Stimulated activated CD4-positive, alpha-beta T cell treated with anti-CD3 and anti-CD28 coated beads, Interleukin-1b, Interleukin-23, amount 100 ng/mL, for 24 hours (primary cell): ENCODE measurements at places on chromosomes 6 and 20.

DNA sequence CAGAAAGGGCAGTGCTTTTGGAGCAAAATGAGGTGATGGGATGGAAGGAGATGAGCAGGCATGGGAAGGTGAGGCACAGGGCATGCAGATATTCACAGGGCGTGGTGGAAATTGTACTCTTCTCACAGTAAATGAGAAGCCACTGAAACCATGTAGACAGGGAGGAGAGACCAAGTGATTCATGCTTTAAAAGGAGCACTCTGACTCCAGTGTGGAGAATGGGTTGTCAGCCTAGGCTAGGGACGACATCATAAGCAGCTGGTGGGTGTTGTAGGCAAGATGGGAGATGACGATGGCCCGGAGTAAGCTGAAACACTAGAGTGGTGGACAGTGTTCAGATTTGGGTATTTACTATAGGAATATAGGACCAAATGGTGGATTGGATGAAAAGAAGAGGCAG is 18.4 kb downstream of the PDE7B start:
- DNase-seq = no peak

- no peak for DNase-seq
Measured at GRCh38 chr6:40325791-40326190, 261.4 kb downstream of the LRFN2 start.

GRCh38 chr6:157887892-157888291 is 64.8 kb downstream of the SNX9 start:
- DNase-seq = no peak

DNA sequence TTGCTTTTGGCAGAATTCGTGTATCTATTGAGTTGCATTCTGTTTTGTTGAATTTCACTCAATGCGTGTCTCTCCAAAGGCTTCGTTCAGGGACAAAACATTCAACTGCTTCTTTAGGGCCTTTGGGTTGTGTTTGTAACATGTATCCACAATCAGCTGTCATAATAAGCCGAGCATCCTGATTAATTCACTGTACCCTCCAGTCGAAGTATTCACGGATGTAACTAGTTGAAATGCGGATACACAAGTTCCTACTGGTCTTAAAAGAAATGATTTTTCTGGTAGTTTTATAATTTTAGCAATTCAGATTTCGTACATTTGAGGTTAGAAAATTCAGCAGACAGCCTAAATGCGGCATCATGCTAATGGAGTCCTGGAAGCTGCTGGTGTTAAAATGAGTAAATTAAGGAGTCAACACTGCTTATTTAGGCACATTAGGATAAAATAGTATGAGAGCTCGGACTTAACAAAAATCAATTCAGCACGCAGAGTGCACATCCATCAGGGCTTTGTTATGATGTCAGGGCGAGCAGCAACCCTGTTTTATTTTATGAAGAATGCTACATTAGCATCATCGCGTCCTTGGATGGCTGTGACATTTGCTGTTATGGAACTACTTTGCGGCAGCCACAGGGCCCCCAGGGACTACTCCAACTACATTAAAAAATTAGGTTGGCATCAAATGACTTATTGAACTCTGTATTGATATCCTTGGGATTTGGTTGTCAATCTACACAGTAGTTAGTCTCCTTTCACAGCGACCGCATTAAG is 489.3 kb upstream of the FLRT3 start:
- DNase-seq = no peak

DNA sequence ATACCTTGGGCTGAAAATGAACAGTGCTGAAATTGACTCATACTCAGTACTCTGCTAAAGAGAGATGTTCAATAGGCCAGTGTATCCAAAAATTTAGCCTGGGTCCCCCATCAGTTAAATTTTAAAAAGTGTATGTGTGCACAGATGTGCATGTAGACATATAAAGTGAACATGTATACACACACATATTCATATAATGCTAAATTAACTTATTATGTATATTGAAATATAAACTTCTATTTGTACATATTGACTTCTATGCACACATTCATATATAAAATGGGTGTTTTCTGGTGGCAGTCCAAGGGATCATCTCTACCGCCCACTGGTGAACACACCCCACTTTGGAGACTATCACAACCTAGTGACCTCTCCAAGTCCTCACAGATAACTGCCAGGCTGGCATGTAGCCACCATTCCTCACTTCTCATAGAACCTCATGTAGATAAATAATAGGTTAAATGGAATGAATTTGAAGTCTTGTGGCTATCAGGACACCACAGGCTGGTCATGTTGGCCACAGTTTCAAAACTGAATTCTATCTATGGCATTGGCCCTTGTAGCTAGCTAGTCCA is 8.8 kb downstream of the SLC22A16 start:
- DNase-seq = no peak

DNA sequence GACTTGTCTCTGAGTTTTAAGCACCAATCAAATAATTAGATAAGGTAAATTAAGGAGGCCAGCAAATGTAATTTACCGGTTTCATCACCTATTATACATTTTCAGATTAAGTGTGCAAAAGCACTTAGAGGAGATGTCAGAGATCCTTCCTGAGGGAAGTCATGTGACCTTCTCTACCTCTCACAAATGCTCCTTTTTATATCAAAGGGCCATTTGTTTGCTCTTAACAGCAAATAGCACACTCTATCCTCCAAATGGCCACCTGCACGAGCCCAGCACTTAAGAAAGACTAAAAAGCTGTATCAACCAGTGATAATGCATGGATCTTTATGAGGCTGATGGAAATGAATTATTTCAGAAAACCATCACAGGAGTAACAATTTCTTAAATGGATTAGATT is 149.4 kb downstream of the ELOVL4 start:
- no peak for DNase-seq

GRCh38 chr6:118320652-118321051 is 227.4 kb upstream of the PLN start:
- no peak for DNase-seq

DNA sequence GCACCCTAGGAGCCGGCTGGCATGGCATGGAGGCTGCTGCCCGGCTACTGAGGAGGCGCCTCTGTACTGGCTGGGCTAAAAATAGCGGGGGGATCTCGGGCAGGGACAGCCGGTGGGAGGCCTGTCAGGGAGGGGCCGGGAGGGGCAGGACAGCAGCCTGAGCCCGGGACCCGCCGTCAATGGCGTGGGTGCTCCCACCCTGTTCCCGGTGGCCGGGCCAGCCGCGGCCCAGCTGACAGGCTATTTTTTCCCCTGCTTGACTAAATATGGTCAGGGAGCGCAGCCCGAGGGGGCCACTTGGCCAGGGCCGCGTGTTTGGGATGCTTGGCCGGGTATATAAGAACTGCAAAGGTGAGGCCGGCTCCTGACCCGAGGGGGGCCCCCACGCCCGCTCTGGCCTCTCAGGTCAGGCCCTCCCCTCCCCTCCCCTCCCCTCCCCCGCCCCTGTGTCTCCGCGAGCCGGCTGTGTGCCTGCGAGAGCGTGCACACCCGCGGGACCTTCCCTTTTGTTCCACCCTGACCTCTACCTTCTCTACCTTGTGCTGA is 74.4 kb upstream of the GATA5 start:
- no peak for DNase-seq

DNA sequence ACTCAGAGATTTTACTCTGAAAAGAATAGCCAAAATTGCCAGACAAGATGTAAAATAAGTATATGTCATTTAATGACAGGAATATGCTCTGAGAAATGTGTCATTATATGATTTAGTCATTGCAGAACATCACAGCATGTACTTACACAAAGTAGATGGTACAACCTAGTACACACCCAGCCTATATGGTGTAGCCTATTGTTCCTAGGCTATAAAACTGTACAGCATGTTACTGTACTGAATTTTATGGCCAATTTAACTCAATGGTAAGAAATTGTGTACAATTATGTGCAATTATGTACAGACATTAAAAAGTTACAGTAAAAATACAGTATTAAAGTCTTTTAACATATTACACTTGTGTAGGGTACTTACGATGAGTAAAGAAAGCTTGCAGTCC is 311.9 kb upstream of the EPHA7 start:
- DNase-seq = no peak

GRCh38 chr6:3962291-3963280 is 113.4 kb downstream of the FAM50B start:
- DNase-seq = no peak

DNA sequence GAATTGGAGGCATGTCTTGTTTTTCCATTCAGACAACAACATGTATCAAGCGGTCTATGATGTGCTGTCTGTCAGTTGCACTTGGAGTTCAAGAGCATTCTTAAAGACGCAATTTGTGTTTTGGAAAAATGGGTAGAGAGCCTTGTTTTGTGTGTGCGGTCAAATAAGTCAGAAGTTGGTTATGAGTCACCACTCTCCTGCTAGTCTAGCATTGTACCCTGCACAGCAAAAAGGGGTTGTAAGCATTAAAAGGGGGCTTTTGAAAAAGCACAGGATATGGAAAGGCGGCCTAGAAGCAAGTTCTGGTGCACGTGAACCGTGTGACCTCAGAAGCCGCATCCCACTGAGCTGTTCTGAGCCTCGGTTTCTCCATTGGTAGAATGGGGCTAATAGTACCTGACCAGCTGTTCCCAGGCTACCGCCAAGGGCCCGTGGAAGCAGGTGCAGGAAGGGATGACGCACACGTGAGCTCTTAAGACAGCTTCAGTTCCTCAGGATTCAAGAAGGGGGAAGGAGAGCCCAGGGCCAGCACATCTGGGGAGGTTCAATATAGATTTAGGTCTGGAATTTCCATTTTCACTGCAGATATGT is 61.6 kb upstream of the SNX9 start:
- no peak for DNase-seq

DNA sequence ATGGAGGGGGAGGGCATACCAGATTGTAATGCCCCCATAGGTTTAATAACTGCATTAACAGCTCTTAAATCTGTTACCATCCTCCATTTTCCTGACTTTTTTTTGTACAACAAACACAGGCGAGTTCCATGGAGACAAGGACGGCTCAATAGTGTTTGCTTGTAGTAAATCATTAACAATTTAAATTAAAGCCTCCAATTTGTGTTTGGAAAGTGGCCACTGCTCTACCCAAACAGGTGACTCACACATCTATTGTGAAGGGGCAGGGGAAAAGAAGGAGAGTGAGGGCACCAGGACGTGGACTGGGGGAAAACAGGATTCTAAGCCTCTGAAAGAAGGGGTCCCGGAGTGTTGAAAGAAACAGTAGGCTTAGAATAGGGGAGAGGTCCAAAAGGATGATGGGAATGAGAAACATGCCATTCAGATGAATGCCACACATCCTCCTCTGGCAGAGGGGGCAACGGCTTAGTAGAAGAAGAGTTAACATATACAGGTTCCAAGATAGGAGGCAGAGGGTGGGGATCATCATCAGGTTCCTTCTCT is 6.9 kb downstream of the GLYATL3 start:
- DNase-seq = no peak

DNA sequence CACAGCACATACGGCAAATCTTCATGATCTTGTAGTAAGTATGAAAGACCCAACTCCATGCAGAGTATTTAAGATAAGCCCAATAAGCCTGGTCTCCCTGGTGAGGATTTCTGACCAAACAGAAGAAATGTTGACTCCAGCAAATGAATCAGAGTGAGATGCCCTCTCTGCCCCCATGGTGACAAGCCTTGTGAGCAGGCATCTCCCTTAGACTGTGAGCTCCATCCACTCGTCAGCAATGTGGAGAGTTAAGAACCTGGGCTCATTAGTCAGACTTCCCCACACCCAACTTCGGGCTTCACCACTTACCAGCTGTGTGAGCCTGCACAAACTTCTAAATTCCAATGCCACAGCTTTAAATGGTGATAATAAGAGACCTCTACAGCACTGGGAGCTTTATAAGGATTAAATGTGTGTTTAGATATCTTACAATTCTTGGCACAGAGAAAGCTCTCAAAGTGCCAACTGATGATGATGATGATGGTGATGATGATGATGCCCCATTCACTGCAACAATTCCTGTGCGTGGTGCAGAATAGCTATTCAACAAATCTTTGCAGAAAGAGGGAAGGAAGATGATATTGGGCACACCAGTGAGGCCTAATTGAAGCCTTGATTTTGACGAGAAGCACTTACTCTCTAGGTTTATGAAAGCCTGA is 253.4 kb upstream of the TAB2 start:
- DNase-seq = no peak

- no peak for DNase-seq
Measured at GRCh38 chr20:11652128-11652527, 265.6 kb upstream of the BTBD3 start.

DNA sequence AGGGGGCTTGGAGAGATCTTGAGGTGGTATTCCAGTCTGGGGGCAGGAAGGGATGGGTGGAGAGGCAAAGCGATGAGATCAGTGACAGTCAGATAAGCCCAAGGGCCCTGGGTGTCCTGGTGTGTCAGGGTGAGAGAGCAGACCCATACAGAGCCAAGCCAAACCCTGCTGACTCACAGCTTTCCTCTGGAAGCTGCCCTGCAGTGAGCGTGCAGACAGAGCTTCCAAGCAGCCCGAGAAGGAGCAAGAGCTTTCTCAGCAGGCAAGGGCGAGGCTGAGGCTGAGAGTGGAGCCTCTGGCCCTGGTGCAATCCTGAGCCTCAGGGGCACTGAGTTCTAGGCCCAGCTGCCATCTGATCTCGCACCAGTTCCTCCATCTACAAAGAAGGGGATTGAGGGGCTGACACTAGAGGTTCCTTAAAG is 91.1 kb upstream of the HIVEP1 start:
- no peak for DNase-seq

DNA sequence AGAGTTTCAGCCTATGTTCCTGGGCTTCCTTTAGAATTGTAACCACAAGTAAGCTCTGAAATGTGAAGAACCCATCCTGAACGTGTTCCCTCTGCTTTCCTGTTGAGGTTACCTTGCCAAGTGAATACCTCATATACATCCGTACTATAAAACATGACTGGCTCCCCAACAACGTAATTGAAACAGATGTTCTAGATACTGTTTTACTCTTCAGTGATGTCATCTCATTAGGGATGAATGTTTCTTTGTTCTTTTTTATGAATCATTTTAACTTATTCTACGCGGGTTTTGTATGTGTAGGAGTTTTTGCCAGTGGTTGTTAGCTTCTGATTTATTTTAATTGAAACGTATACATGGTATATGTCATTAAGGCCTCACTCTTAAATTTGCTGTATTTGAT is 166.8 kb downstream of the SAMD5 start:
- DNase-seq = no peak

DNA sequence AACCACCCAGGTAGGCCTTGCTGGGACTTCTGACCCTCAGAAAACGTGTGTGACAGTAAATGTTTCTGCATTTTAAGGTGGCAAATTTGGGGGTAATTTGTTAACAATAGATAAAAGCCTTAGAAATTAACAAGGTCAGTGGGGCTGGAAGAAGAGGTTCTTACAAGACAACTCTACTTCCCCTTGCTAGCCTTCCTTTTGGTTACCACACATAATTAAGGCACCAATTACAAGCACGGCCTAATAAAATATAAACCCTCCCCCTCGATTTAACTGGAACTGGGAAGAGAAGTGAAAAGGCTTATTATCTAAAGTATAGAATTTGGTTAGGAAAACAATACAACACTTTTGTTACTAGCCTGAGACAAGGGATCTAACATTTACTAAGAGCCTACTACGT is 38.8 kb downstream of the ELOVL5 start:
- no peak for DNase-seq

- no peak for DNase-seq
Measured at GRCh38 chr20:17179840-17180239, 47.0 kb upstream of the PCSK2 start.

DNA sequence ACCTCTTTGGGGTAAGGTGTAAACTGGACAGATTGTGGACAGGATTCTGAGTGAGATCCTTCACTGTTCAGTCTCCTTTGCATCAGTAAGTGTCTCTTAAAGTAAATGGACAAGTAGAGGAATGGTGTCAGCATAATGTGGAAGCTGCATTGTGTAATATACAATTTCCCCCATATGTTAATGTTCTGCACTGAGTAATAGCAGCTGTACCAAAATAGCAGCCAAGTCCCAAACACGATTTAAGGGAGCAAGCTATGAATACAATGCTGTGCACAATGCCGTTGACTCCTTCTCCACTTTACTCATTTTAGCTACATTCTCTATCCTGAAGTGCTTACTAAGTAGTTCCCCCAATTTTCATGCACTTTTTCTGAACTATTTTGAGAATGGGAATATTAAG is 21.1 kb upstream of the TRIM26 start:
- DNase-seq = no peak
